ENCODE measurements at places on chromosomes 16 and 17.

- no peak for DNase-seq
These were observed 313.8 kb downstream of the C16orf95 start for GRCh38 chr16:87003414-87003755.

DNA sequence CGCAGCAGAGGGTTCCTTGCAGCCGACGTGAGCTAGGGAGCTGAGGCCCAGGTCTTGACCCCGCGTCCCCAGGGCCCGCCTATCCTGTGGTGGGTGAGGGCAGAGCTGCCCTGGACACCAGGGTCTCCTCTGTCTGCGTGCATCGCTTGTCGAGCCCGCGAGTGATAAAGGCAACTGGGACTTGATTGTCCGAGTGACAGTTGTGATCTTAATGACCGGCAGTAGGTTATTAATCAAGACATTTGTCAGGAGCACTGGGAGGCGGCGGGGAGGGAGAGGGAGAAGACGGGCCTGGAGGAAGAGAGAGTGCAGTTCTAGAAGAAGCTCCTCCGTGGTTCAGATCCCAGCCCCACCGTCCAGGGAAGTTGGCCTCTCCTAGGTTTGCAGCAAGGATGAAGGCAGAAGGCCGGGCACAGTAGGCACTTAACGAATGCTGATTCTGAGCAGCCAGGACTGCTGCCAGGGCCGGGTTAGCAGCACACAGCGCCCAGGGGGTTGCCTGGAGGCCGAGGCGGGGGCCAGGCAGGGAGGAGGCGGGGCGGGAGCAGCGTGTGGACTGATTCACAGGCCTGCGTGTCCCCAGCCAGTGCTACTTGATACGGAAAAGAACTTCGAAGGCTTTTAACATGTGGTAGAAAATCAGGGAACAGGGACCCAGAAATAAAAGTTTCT, 11.3 kb upstream of the GSE1 start:
- no peak for DNase-seq

GRCh38 chr17:79800325-79801155, 3.7 kb upstream of the CBX8 start:
- no peak for DNase-seq

GRCh38 chr17:9635340-9635739, 10.0 kb upstream of the USP43 start:
- DNase-seq = no peak

DNA sequence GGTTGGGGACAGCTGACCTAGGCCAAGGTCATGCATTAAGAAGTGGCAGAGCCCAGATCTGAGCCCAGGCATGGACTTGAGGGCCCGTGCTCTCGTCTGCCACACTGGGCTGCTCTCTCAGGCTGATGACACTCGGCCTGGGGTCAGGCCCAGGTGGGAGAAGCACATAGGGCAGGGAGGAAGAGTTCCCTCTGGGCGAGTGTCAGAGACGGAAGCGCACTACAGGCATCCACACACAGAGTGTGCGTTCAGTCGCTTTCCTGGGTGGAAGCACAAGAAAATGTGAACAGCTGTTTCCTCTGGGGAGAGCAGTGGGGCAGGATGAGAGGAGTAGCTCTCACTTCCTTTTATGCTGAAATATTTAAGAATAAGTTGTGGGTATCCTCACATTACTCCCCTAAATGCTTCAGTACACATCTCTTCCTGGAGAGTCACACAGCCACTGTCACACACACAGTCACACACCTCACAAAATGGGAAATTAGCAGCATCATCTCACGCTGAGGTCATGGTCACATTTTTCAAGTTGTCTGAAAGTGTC, 59.7 kb downstream of the B9D1 start:
- no peak for DNase-seq

GRCh38 chr17:65227637-65228036, 90.5 kb downstream of the RGS9 start:
- no peak for DNase-seq

DNA sequence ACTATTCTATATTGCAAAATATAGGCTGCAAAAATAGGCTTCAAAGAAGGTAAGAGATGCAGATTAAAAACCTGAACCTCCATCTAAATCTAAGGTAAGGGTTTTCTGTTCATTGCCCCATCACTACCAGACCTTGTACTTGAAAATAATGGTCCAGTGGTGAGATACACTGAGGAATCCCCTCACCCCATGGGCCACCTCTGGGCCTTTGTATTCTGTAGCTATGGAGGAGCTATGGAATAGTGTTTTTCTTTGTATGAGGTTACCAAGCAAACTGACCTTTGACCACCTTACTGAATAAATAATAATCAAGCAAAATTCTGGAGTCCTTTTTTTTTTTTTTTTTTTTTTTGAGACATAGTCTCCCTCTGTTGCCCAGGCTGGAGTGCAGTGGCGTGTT, 4.8 kb upstream of the UBE2Z start:
- DNase-seq = no peak

GRCh38 chr17:16442594-16443510, 27.5 kb downstream of the TRPV2 start:
- DNase-seq = no peak

- DNase-seq = no peak
These were observed 29.1 kb downstream of the SF3B3 start for GRCh38 chr16:70552675-70553074.

- no peak for DNase-seq
These were observed 99.3 kb upstream of the TNRC6C start for GRCh38 chr17:77859035-77859810.

Measured in stimulated activated CD8-positive, alpha-beta memory T cell treated with anti-CD3 and anti-CD28 coated beads, Interleukin-15, amount 100 ng/mL, for 4 hours (primary cell).